ENCODE measurements at places on chromosomes 7 and 10. TPM values are rescaled to one million over a fixed set of nuclear protein-coding genes. Genes with fewer than 3 reads are reported as not detected.

- H3K4me3 ChIP-seq: no peak overlapping the region
- H3K27ac ChIP-seq: no peak overlapping the region
- no peaks in the 10 kb centered on the region for H3K36me3 ChIP-seq
Measured at GRCh38 chr10:30625080-30625479, 4.5 kb downstream of the LYZL2 start.

GRCh38 chr7:6159097-6159483 is 113.3 kb downstream of the CYTH3 start:
- H3K4me1 ChIP-seq: peaks cover 4% of the 10 kb centered on the region
- no peaks in the 10 kb centered on the region for H3K27me3 ChIP-seq
- no peak overlapping the region for H3K27ac ChIP-seq
- H3K4me3 ChIP-seq: no peak overlapping the region
- peaks cover 61% of the 10 kb centered on the region for H3K36me3 ChIP-seq

DNA sequence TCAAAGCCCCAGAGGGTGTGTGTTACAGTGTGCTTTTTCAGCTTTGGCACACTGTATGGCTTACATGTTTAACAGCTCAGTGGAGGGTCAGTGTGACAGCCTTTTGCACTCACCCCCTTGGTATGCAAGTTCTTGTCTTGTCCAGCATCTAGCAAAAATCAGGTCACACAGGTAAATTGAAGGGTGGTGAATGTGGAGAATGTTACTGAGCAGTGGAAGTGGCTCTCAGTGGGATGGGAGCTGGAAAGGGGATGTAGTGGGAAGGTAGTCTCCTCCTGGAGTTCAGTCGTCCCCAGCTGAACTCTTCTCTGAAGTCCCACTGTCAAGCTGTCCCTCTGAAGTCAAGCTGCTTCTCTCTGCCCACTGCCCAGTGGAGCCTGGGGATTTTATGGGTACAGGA is 21.0 kb upstream of the C10orf90 start:
- no peaks in the 10 kb centered on the region for H3K4me1 ChIP-seq
- H3K36me3 ChIP-seq: no peaks in the 10 kb centered on the region
- no peaks in the 10 kb centered on the region for H3K27me3 ChIP-seq
- DNase-seq: no peak

The C7orf33 gene
- total RNA-seq: not detected

The LMOD2 gene
- total RNA-seq: 290 TPM

DNA sequence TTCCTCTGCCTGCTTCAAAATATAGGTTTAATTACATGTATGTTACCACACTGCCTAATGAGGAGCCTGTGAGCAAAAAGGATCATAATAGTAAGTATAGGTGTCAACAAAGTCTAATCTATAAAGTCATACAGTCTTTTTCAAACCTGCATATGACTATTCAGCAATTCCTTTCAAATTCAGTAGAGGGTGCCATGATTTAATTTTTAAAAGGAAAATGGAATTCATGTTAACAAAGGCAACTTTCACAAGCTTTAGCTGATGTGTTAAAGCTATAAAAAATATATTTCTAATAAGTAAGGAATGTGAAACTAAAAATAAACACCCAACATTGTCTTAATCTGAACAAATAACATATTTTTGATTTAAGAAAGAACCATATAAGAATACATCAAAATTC is 52.1 kb downstream of the MPP7 start:
- DNase-seq: no peak
- H3K36me3 ChIP-seq: no peaks in the 10 kb centered on the region
- no peaks in the 10 kb centered on the region for H3K27me3 ChIP-seq
- H3K4me3 ChIP-seq: no peak overlapping the region
- H3K4me1 ChIP-seq: peaks cover 3% of the 10 kb centered on the region

DNA sequence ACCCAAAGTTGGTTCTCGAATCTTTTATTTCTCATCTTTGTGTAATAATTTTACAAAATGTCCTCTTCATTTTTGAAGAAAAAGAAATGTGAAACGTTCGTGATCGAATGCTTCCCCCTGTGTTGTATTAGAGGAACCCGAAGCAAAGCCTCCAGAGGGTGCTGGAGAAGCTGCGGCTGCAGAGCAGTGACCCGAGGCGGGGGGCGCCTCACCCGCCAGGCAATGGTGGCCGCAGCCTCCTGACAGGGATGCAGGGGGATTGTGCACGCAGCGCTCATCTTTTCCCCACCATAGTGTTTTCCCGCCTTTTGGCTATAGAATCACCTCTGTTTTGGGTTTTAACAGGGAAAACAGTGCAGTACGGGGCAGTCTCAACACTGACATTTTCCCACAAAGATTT is 307.5 kb upstream of the ANKRD30A start:
- no peaks in the 10 kb centered on the region for H3K27me3 ChIP-seq
- H3K27ac ChIP-seq: no peak overlapping the region
- no peaks in the 10 kb centered on the region for H3K4me1 ChIP-seq
- H3K36me3 ChIP-seq: no peaks in the 10 kb centered on the region

DNA sequence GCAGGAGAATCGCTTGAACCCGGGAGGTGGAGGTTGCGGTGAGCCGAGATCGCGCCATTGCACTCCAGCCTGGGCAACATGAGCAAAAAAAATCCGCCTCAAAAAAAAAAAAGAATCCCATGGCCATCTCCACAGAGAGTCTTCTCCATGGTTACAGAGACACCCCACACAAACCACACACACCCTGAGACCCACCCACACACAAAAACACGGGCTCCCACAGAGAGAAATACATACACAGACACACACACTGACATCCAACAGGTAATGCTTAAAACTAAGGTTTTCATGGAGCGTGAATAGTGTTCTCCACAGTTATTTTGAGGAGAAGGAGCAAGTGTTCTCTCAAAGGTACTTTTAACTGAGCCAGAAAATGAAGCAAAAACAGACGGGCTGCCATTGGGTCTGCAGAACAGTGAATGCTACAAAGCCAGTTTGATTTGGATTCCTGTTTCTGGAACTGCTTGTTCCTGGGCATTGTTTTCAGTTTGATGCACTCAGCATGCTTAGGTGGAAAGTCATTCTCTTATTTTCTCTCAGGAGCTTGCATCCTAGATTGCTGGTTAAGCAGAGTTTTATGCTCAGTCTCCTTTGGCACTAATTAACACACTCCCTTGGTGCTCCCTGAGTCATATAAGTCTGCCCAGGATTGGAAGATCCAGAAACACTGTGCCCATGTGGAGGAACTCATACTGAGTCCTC is 15.4 kb downstream of the AHCYL2 start:
- no peaks in the 10 kb centered on the region for H3K27me3 ChIP-seq
- H3K36me3 ChIP-seq: no peaks in the 10 kb centered on the region
- no peak overlapping the region for H3K4me3 ChIP-seq

The SLC26A3 gene
- total RNA-seq: 12.7 TPM

The PTPRE gene
- 0.97 TPM for total RNA-seq

DNA sequence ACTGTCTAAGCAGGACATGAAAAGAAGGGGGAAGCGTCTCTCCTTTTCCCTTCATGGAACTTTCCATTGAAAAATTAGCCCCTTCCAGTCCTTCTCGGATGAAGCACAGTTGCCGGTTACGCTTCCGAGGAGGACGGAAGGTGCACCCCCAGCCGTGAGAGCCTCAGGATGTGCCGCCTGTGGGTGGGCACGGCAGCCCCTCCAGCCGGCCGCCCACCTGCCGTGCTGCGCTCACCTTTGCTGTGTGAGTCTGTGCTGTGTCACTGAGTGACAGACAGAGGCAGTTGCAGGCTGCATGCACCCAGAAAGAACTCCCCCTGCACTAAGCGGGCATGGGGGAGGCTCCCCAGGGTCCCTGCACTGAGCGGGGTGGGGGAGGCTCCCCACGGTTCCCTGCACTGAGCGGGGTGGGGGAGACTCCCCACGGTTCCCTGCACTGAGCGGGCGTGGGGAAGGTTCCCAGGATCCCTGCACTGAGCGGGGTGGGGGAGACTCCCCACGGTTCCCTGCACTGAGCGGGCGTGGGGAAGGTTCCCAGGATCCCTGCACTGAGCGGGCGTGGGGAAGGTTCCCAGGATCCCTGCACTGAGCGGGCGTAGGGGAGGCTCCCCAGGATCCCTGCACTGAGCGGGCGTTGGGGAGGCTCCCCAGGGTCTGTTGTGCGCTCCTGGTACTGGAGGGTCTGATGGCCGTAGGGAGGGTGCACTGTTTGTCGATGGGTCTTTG is 74.2 kb downstream of the DNAJB6 start:
- H3K36me3 ChIP-seq: no peaks in the 10 kb centered on the region
- no peaks in the 10 kb centered on the region for H3K27me3 ChIP-seq
- no peak overlapping the region for H3K4me3 ChIP-seq
- no peak overlapping the region for H3K27ac ChIP-seq
- peaks cover 9% of the 10 kb centered on the region for H3K4me1 ChIP-seq

DNA sequence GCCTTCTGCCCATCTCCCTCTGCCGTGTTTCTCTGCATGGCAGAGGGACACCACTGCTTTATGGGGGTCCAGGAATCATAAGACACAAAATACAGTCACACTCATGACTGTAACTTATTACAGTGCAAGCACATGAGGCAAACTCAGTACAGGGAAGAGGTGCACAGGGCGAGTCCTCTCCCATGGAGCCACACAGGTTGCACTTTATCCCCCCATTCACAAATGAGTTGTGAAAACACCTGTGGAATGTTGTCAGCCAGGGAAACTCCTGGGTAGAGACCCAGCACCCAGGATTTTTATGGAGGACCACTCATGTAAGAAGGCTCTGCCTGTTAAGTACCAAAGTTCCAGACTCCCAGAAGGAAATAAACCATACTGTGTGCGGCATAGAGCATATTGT is 107.2 kb upstream of the GJD4 start:
- no peak overlapping the region for H3K27ac ChIP-seq
- H3K27me3 ChIP-seq: no peaks in the 10 kb centered on the region
- H3K36me3 ChIP-seq: no peaks in the 10 kb centered on the region
- H3K4me1 ChIP-seq: peaks cover 47% of the 10 kb centered on the region

The TMEM225B gene
- total RNA-seq: not detected

GRCh38 chr10:62778125-62778524 is 26.4 kb upstream of the ADO start:
- no peak for DNase-seq
- no peaks in the 10 kb centered on the region for H3K27me3 ChIP-seq
- no peak overlapping the region for H3K27ac ChIP-seq

The SEMA3A gene
- total RNA-seq: 0.16 TPM

GRCh38 chr10:44685220-44685619 is 225.9 kb upstream of the TMEM72 start:
- H3K27me3 ChIP-seq: no peaks in the 10 kb centered on the region

DNA sequence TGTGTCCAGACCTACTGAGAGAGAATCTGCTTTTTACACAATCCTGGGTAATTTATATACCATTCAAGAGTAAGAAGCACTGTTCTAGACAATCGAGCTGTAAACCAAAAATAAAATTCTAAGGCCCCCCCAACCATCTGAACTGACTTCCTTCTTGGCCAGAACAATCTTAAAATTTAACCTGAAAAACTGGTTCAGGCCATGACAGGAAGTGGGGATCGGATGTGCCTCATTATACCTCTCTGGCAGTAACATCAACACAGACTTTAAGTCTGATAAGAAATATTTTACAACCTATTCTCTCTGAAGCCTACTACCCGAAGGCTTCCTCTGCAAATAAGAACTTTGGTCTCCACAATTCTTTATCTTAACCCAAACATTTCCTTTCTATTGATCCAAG is 75.2 kb upstream of the KIF5B start:
- no peak overlapping the region for H3K27ac ChIP-seq
- no peaks in the 10 kb centered on the region for H3K4me1 ChIP-seq
- H3K4me3 ChIP-seq: no peak overlapping the region

The PPP1R17 gene
- total RNA-seq: not detected

Measured in gastrocnemius medialis (tissue), 4 donors.